ENCODE measurements at places on chromosomes 2 and 18. TPM values are rescaled to one million over a fixed set of nuclear protein-coding genes. Genes with fewer than 3 reads are reported as not detected.

Gene SCN2A
- 0.27 TPM for total RNA-seq

Gene RAX
- total RNA-seq, result not detected

Gene EMILIN1
- total RNA-seq, result 88.5 TPM

Gene RNF152
- 1.2 TPM for total RNA-seq

Gene CAPN14
- 0.98 TPM for total RNA-seq

Gene REV1
- 17.8 TPM for total RNA-seq

Gene C2orf81
- 8.5 TPM for total RNA-seq

Gene PRSS56
- not detected for total RNA-seq

Gene CAPN13
- total RNA-seq, result not detected

Gene HOXD8
- 5.3 TPM for total RNA-seq

Gene MBD5
- 5.8 TPM for total RNA-seq

Gene ATOH8
- 10.0 TPM for total RNA-seq

Gene DBI
- total RNA-seq, result 90.7 TPM

Gene UGT1A4
- not detected for total RNA-seq

Gene CXCR1
- not detected for total RNA-seq

Gene TCF4
- 12.8 TPM for total RNA-seq

Gene GAL3ST2
- total RNA-seq, result not detected

Gene DCDC2C
- not detected for total RNA-seq

Gene CHRND
- total RNA-seq, result not detected

Gene CTNNA2
- not detected for total RNA-seq

Gene SGPP2
- total RNA-seq, result not detected

Gene CAVIN2
- total RNA-seq, result not detected

Gene MOB1A
- 42.8 TPM for total RNA-seq

Gene SPC25
- total RNA-seq, result 9.7 TPM

Gene MZT2A
- total RNA-seq, result 193 TPM

Gene LGALSL
- total RNA-seq, result 1.8 TPM

Gene GPR75
- total RNA-seq, result 2.4 TPM

Gene ALPP
- 0.26 TPM for total RNA-seq

Gene MFSD2B
- not detected for total RNA-seq

Gene MERTK
- total RNA-seq, result 0.13 TPM

Gene GPC1
- 20.5 TPM for total RNA-seq
